ENCODE measurements at places on chromosomes 7 and 10.

GRCh38 chr10:52658112-52658511, 114.5 kb downstream of the MBL2 start:
- no peak for DNase-seq

GRCh38 chr7:75818472-75818871, 4.9 kb upstream of the CCL24 start:
- DNase-seq, result no peak

DNA sequence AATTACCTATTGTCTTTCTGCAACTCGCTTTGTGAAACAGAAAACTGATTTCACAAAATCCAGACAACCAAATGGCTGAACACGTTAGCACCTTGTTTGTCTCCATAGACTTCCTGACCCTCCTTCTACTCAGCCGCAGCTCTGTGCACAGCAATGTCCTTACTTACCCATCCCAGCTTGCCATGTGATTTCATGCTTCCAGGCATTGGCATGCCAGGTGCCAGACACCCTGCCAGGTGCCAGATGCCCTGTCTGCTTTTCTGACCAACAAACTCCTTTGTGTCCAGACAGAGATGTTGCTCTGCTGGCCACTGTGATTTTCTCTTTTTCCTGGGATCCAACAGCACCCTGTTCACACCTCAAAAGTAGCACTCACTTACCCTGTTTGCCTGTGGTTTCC, 16.1 kb upstream of the FAM170B start:
- DNase-seq, result no peak

DNA sequence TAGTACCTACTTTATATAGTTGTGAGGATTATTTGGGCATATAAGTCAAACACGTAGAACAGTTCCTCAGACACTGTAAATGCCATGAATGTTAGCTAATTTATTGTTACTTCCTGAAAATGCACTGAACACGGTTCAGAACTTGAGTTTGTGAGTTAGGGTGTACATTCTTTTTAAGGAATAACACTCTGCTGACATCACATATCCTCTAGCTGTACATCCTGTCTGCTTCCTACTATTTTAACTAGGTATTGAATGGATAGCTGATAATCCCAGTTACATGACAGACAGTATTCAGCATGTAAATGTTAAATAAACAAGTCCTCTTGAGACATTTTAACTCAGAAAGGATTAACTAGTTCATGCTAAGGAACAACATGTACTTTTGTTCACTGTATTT, 16.0 kb downstream of the SAMD8 start:
- DNase-seq, result no peak

GRCh38 chr7:16071246-16071857, 350.0 kb downstream of the CRPPA start:
- DNase-seq, result peak; percentile 10

DNA sequence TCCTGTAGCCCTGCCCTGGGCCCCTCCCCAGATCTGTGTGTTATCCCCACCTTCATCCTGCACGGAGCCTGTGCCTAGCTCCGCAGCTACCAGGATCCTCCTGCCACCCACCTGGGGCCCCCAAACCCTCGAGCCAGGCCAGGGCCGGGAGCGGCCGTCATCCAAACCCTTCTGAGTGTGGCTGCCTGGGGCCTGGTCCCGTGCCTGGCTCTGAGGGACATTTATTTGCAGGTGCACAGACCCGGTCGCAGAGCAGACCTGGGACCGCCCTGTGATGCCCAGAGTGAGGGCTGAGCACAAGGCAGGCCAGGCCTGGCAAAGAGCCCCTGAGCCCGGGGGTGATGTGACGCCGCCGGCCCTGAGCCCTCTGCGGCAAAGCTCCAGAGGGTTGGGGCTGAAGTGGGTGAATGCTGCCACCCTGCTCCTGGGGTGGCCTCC, 27.4 kb upstream of the INPP5A start:
- no peak for DNase-seq

Data from NCI-H1436 treated with DMSO at 0.1 percent for 48 hours (cell line).